ENCODE measurements at places on chromosomes 2 and 18.

DNA sequence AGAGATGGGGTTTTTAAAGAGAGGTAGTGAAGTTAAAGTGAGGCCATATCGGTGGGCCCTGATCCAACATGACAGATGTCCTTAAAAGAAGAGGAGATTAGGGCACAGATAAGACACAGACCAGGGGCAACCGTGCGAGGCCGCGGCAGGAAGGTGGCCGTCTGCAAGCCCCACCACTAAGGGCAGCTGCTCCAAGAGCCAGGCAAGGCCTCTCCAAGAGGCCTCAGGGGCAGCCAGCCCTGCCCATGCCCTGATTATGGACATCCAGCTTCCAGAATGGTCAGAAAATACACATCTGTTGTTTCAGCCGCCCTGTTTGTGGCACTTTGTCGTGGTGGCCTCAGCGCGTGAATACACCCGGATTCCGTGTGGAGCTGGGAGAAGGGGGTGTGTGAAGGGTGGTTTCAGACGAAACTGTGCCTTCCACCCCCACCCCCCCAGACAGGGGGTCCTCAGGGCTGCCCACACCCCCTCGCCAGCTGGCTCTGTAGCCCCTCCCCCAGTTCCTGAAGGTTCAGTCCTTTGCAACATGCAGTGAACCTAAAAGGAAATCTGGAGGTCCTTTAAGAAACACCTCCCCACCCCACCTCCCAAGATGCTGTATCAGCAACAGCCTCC is 74.1 kb upstream of the SMAD7 start:
- DNase-seq, result no peak

DNA sequence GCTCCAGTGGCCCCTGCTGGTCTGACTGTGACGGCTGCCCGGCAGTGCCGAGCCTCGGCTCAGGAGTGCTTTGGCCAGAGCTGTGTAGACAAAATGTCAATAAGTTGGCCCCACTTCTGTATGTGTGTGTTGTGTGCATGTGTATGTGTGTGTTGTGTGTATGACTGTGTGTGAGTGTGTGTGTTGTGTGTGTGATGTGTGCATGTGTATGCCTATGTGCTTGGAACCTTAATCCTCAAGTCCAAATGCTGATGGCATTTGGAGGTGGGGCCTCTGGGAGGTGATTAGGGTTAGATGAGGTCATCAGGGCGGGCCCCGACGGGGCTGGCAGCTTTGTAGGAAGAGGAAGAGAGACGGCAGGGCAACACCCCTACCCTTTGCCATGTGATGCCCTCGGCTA is 269.0 kb downstream of the DCDC2C start:
- DNase-seq, result no peak

- DNase-seq, result no peak
Measured at GRCh38 chr2:157922336-157922735, 46.2 kb upstream of the ACVR1 start.

- no peak for DNase-seq
Measured at GRCh38 chr2:119821266-119821665, 61.5 kb downstream of the PTPN4 start.

DNA sequence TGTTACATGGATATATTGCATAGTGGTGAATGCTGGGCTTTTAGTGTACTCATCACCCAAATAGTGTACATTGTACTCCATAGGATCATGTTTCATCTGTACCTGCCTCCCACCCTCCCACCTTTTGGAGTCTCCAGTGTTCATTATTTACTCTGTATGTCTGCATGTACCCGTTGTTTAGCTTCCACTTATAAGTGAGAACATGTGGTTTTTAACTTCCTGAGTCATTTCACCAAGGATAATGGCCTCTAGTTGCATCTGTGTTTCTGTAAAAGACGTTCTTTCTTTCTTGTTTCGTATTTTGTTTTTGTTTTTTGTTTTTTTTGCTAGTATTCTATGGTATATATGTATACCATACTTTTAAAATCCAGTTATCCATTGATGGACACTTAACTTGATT is 107.5 kb downstream of the MSTN start:
- no peak for DNase-seq

DNA sequence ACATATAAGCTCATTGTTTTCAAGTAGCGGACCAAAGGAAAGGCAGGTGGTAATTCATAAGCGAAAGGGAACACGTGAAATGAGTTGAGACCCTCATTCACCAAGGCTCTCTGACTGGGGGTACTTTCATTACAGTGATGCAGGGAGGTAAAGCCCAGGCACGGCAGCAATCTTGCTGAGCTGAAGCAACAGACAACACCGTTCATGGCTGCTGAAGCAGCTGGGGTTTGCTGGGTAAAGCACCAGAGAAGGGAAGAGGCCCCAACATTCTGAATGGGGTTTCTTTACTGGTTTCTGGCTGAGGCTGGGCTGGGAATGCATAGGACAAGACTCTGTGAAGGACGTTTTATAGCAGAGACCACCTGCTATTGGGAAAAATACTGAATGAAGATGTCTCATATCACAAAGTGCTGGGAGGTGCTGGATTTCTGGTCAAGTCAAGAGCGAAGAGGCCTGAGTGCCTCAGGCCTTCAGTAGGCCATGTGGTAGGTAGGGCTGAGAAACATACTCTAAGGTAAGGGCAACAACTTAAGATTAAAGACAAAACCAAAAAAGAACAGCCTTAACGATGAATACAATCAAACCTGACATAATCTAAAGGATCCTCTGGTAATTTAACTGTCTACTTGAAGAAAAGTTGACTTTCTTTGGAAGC is 324.7 kb upstream of the PIK3C3 start:
- DNase-seq, result no peak

DNA sequence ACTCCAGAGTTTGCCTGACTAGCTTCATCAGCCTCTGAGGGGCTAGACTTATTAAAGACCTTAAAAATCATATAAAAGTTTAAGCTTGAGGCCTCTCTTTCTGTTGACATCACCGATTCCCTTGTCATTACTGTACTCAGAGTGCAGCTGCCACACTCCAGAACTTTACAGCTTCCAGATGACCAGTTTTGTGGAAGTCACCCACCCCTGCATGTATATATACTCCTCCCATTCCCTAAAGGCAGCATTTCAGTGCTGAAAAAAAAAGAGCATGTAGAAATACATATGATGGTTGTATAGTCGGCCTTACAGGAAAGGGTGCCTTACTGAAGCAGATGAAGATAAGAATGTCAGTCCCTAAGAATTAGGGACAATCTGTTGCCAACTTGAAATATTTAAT is 117.3 kb downstream of the FEZ2 start:
- DNase-seq, result no peak

- no peak for DNase-seq
Measured at GRCh38 chr18:57466307-57466706, 31.1 kb downstream of the ONECUT2 start.

- no peak for DNase-seq
Measured at GRCh38 chr2:15711126-15711860, 119.6 kb downstream of the DDX1 start.

DNA sequence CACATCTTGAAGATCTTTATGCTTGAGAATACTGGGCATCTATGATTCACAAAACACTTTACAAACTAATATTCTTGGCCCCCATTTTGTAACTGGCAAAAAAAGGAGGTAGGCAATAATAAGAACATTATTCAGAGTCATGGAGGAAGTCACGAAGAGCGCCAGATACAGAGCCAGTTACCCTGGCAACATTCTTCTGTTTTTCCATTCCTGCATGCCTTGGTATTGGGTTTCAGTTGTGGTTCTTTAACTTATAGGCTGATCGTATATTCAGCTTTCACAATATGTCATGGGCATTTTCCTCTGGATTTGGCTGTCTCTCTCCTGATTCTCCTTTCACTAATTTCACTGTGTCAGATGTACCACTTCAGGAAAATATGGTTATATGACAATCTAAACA is 234.7 kb downstream of the HRH4 start:
- DNase-seq, result peak; percentile 20

- DNase-seq, result no peak
Measured at GRCh38 chr2:43566461-43566729, 29.4 kb downstream of the THADA start.

DNA sequence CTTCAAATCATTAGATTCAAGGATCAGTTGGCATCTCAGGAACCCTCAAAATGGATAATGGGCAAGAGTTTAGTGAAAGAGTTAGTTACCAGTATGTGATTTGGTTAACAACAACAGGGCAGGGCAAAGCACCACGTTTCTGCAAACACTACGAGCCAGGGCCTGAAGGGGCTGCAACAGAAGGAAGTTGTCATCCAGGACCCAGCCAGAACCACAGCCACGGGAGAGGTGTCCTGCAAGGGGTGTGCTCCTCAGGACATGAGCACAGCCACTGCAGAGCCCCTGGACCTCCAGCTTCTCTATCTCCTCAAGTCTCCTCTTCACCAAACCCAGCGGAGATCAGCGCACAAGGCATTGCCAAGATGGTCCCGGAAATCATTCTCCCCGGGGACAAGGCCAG is 173.3 kb upstream of the PIEZO2 start:
- DNase-seq, result peak; percentile 13

- DNase-seq, result no peak
Measured at GRCh38 chr2:146597291-146597690, 1247.5 kb upstream of the ACVR2A start.

DNA sequence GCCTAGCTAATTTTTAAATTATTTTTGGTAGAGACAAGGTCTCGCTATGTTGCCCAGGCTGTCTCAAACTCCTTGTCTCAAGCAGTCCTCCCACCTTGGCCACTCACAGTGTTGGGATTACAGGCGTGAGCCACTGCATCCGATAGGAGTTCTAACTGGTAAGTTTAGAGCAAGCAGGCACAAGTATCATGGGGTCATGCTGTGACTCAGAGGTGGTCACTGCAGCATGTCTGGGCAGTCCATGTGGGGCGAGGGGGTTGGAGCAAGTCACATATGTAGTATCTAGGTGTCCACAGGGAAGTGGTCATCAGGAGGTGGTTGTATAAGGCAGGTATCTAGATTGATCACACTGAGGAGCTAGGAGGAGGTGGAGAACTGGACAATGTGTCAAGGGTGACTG is 22.7 kb upstream of the STARD7 start:
- no peak for DNase-seq

DNA sequence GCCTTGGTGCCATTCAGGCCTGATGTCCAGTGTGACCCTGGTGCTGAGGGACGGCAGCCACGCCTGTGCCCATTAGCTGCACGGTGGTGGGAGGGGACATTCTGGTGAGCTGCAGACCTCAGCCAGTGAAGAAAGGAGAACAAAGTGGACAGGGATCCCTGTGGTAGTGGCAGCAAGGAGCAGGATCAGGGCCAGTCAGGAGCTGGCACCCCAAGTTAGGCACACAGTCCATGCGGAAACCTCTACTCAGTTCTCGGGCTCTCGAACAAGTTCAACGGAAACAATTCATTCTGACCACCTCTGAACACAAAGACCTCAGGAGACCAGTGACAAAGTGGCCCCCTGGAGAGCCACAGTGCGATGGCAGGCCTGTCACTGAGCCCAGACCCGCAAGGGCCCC is 30.1 kb downstream of the COA5 start:
- no peak for DNase-seq

DNA sequence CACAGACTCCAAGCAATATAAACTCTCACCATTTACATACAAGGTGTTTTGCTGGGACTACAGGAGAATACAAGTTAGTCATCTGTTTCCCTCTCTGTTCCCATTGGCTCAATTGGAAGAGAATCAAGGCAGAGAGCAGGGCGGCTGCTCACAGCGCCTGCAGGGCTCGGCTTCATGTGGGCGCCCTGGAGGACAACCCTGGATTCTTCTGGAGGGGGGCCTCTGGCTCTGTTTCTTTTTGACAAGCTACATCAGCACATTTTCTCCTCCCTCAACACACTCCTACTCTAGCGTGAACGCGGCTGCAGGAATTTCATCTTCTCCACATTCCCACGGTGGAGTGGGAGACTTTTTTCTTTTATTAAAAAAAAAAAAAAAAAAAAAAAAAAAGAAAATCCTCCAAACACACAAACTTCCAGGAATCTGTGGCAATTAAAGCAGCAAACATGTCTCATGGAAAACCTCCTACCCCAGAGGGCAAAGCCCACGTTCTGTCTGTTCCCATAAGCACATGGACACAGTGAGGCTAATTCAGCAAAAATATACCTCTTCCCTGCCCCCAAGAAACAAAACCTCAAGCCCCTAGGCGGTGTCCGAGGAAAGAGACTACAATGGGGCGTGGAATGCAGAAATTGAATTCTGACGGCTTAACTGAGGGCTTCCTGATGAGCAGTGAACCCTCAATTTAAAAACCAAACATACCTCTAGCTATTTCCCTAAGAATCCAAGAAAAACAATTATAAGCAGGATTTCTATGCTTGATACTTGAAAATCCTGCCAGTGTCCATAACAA is 50.6 kb downstream of the PARD6G start:
- peak; percentile 58 for DNase-seq

- DNase-seq, result no peak
Measured at GRCh38 chr2:240964704-240965295, 33.6 kb upstream of the SNED1 start.

DNA sequence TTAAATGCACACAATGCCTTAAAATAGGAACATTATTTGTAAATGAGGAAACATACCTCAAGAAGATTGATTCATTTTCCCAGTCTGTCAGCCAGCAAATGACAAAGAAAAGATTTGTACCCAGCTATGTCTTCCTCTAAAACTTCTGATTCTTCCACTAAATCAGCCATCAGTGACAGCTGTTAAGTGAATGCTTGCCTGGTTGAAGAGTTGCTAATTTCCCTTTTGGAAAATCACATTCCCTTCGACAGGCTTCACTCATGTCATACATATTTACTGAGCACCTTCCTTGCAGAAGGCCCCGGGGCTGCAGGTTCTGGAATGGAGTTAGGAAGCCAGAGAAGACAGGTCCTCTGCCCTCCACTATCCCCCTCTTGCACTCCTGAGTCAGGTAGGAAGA is 112.0 kb upstream of the SLC66A3 start:
- no peak for DNase-seq

GRCh38 chr2:182631299-182631698 is 84.8 kb upstream of the DNAJC10 start:
- DNase-seq, result no peak

GRCh38 chr18:55085557-55086285 is 126.5 kb upstream of the CCDC68 start:
- DNase-seq, result no peak

GRCh38 chr2:76946631-76947145 is 575.5 kb downstream of the LRRTM4 start:
- no peak for DNase-seq

DNA sequence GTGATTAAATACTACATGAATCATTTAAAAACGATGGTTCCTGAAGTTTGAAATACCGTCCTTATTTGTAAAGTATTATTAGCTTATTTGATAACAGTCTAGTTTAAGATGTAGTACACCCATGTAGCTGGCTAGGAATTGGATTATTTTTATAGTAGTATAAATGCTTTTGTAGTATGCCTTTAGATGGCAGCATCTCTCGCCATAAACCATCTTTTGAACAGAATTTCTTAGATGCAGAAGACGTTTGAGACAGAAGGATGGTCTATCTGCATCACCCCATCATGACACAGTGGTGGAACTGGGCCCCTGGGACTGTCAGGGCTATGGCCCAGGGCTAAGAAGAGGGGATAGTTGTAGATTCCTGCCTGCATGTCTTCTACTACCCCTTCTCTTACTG is 152.7 kb downstream of the WDSUB1 start:
- no peak for DNase-seq

DNA sequence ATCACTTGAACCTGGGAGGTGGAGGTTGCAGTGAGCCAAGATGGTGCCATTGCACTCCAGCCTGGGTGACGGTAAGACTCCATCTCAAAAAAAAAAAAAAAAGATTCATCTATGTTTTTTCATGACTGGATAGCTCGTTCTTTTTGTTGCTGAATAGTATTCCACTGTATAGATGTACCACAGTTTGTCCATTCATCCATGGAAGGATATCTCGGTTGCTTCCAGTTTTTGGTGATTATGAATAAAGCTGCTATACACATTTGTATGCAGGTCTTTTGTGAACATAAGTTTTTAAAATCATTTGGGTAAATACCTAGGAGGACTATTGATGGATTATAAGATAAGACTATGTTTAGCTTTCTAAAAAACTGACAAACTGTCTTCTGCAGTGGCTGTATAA is 90.8 kb downstream of the ACOXL start:
- no peak for DNase-seq

All from iPS-NIHi11 (cell line).